ENCODE measurements at places on chromosomes 3 and 15.

DNA sequence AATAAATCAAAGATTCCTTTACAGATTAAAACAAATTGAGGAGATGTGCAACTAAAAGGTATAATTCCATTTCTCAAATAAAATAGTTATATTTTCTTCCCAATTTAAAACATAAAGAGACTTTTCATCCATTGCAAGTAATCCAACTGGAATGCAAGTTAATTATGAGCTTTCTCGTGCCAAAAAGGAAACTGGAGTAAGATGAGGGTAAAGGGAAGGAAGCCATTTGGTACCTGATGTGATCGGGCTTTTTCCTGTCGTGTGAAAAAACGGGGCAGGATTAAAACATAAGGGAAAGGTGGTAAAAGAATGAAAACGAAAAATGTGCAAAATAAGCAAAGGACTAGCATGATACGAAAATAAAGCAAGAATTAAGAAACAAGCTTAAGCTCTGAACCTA lies 41.8 kb upstream of the XXYLT1 start:
- no peak for DNase-seq

- peak; percentile 59 for DNase-seq
Measured at GRCh38 chr15:33126559-33127290, 67.8 kb downstream of the FMN1 start.

- no peak for DNase-seq
Measured at GRCh38 chr15:40925863-40926658, 3.1 kb upstream of the DLL4 start.

DNA sequence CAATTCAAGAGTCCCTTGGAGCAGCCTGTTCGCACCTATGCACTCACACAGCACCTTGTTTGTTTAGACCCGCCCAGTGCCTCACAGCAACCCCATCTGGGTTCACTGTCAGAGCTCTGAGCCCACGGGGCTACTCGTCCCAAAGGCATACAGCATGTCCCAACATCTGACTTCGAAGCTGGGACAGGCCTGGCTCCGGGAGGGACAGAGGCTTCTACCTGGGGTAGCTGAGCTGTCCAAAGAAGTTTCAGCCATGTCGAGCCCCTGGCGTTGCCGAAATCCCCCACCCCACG lies 28.6 kb upstream of the CYP11A1 start:
- DNase-seq, result no peak

GRCh38 chr3:191919491-191920026 lies 458.6 kb downstream of the PYDC2 start:
- DNase-seq, result no peak

DNA sequence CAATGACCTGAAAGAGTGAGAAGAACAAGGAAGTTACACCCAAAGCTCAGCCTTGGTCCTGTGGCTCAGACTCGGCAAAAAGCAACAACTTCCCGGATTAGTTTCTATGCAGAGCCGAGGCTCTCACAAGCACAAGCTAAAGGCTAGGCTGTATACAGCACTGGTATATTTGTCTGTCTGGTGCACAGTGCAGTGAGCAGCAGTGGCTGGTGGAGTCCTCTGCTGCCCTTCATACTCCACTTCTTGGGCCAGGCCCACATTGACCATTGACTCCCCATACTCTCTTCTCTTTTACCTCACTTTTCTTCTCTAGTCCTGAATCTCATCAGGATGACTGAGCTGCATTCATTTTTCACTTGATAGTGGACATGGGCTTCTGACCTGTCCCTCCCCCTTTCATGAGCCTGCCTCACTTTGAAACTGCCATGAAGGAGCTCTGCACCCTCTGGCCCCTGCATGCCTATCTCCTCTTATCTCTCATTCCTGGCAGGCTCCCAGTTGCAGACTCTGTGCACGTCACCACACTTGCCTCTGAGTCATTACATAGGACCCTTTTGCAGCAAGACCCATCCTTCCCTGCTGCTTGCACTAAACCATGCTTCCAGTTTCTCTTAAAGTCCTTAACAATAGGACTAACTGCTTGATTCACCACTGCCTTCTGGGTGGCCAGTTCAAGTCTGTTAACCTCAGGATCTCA lies 379.3 kb downstream of the NTRK3 start:
- no peak for DNase-seq

DNA sequence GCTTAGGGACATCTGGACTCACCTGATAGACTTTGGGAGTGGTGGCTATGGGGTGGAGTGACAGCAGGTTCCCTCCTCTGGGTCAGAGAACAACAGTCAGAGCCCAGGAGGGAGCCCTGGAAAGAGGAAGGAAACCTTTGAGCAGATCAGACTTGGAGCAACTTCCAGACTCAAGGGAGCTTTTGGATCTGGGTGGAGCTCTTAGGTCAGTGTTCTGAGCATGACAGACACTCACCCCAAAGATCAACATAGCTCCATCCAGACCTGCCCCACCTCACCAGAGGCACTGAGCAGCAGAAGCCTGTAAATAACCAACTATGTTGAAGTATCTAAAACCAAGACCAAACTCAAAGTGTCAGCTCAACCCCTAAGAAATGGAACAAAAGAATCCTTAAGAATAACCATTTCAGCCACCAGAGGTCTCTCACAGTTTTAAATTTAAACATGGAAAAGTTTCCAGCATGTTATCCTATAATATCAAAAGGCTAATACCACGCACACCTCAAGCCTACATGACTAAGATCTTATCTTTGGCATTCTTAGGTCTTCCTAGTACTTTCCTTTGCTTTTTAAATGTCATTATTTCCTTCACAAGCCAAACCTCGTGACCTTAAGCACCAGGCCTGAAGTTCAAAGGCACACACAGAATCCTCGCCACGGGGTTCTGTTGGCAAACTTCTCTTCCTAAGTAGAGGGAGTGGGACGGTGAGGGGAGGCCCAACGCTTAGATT lies 56.4 kb downstream of the UMPS start:
- no peak for DNase-seq

GRCh38 chr3:188187053-188187452 lies 33.1 kb downstream of the LPP start:
- DNase-seq, result no peak

- no peak for DNase-seq
Measured at GRCh38 chr3:133943639-133944141, 48.0 kb upstream of the RAB6B start.

GRCh38 chr3:126987596-126987995 lies 4.7 kb downstream of the PLXNA1 start:
- no peak for DNase-seq

GRCh38 chr3:131216330-131216729 lies 165.2 kb upstream of the NUDT16 start:
- no peak for DNase-seq

- DNase-seq, result no peak
Measured at GRCh38 chr15:60762638-60763037, 283.7 kb upstream of the ICE2 start.

DNA sequence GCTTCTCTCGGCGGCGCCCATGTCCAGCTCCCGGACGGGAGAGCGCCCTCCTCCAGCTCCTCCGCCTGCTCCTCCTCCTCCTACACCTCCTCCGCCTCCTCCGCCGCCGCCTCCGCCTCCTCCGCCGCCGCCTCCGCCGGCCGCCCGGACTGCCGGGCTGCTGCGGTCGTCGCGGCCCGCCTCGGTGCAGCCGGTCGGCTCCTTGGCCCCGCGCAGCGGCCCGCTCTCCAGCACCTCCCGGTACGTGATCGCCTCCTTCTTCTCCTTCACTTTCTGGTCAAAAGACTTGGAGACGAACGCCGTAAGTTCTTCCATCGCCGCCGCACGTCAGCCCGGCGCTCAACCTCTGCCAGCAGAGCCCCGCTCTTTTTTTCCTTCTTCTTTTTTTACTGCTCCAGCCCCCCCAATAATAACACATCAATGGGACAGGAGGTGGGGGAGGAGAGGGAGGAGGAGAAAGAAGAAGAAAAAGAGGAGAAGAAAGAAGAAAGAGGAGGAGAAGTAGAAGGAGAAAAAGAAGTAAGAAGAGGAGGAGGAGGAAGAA lies 438 bp downstream of the SHOX2 start:
- no peak for DNase-seq

- DNase-seq, result no peak
Measured at GRCh38 chr3:52469001-52469400, 13.6 kb downstream of the NISCH start.

DNA sequence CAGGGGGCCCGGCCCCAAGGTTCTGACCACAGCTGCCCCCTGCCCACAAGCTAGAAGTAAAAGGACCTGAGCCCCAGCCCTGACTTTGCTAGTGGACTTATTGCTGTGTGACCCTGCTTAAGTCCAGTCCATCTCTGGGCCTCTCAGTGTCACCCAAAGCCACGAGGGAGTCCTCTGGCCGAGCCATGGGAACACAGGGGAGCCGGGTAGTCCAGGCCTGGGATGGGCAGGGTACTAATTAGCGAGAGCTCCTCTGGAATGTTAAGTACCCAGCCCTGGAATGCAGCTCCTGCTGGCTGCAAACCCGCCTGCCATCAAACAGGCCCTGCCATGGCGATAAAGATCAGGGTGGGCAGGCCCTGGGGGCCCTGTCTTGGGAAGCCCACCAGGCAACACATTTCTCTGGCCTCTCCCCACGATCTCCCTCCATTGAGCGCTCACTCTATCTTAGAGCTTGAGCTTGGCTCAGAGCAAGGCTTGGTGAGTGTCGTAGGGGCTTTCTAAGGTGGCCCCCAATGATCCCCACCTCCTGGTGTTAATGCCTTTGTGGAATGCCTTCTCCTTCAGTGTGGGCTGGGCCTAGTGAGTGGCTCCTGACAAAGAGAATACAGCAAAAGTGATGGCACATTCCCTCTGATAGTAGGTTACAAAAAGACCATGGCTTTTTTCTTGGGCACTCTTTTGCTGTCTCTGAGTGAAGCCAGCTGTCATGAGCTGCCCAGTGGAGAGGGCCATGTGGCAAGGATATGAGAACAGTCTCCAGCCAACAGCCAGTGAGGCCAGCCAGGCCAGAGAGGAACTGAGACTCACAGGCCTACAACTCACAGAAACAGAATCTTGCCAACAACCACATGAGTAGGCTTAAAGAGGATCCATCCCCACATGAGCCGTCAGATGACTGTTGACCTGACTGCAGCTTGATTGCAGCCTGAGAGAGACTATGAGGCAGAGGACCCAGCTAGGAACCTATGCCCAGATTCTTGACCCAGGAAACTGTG lies 133.1 kb downstream of the SMAD6 start:
- no peak for DNase-seq

- no peak for DNase-seq
Measured at GRCh38 chr3:12932347-12932746, 91.0 kb upstream of the RPL32 start.

DNA sequence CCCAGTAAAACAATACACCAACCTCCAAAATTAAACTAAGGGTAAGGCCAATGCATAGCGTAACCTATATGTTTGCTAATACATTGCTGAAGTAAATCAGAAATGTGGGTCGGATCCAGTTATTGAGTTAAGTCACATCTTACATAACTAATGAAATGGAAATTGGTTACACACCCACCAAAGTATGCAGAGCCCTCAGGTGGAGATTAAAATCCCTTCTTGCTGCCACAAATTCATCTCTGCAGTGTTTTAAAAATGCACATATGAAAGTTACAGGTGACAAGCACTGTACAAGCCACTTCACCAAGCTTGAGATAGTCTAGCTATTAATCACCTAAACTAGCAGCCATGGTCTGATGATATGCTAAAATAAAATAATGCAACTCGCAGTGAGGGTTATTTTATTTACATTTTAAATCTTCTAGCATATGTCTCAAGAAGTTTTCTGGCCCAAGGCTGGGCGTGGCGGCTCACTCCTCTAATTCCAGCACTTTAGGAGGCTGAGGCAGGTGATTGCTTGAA lies 130.6 kb downstream of the AQP9 start:
- no peak for DNase-seq

DNA sequence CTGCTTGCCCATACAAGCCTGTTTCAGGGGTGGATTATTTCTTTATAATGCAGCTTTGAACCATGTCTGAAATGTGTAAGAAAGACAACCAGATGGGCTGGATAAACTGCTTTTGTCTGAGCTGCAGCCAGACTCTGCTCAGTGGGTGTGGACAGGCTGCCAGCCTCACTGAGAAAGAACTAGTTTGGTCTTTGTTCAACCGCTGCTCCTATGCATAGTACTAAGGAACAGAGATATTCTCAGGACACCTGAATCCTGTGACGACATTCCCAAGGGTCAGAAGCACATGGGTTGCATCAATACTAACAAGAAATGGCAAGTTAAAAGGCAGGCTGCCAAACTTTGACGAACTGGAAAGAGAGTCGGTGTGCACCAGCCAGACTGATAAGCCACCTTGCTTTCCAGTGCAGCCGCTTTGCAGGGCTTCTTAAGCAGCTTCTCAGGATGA lies 57.2 kb downstream of the PLD1 start:
- DNase-seq, result no peak

GRCh38 chr3:117454254-117454653 lies 744.7 kb downstream of the TUSC7 start:
- no peak for DNase-seq

- DNase-seq, result no peak
Measured at GRCh38 chr3:34056951-34057390, 258.5 kb downstream of the PDCD6IP start.

GRCh38 chr15:59994888-59995557 lies 9.1 kb upstream of the FOXB1 start:
- DNase-seq, result no peak

DNA sequence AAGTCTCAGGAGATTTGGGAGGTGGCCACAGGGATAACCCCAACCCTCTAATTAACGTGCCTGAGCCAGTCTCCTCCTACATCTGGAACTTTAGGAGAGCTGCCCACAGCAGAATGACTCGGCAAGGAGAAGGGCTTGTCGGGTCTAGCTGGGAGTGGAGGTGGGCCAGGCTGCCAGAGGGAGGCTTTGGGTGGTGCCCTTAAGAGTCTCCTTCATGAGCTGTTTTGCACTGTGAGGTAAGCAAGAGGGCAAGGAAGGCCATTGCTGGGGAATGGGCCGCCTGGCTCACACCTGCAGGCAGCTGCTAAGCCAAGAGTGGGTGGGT lies 3.6 kb upstream of the TNK2 start:
- DNase-seq, result no peak

DNA sequence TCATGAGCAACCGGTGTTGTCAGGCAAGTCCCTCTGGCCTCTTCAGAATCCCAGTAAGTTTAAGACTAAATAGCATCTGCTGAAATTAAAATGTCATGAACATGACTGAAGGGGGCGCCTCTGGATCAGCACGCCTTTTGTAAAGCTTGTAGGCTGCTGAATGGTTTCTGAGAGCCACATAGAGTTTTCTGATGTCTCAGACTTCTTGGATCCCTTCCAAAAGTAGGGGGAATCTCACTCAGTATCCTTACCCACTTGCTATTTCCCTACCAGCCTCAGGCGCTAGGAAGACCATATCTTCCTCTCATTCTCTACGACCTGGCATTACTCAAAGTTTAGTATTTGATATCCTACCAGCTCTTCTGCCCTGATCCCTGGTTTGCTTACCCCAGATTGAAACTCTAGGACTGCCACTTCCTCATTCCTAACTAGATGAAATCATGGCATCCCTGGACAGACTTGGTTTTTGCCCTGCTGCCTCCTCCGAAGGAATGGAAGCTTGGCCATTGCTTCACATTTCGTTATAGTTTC lies 62.7 kb upstream of the CD47 start:
- peak; percentile 77 for DNase-seq

GRCh38 chr3:150180334-150180733 lies 209.6 kb upstream of the PFN2 start:
- no peak for DNase-seq

- DNase-seq, result no peak
Measured at GRCh38 chr3:17411157-17411877, 331.1 kb downstream of the TBC1D5 start.
